ENCODE measurements at places on chromosomes 3 and 15.

- DNase-seq = no peak
These were observed 12.6 kb upstream of the VIPR1 start for GRCh38 chr3:42489937-42490227.

DNA sequence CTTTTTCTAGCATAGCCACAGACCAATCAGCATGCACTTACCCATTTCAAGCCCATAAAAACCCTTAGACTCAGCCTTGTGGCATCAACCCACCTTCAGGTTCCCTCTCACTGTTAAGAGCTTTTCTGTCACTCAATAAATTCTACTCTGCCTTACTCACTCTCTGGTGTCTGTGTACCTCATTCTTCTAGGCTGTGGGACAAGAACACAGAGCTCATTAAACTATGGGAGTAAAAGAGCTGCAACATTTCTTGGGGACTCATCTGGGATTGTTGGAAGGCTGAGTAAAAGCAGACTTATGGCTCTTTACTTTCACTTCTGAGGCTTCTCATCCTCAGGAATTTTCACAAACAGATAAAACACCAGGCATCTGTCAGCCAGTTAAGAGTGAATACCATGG lies 879.3 kb downstream of the ROBO2 start:
- DNase-seq = no peak

DNA sequence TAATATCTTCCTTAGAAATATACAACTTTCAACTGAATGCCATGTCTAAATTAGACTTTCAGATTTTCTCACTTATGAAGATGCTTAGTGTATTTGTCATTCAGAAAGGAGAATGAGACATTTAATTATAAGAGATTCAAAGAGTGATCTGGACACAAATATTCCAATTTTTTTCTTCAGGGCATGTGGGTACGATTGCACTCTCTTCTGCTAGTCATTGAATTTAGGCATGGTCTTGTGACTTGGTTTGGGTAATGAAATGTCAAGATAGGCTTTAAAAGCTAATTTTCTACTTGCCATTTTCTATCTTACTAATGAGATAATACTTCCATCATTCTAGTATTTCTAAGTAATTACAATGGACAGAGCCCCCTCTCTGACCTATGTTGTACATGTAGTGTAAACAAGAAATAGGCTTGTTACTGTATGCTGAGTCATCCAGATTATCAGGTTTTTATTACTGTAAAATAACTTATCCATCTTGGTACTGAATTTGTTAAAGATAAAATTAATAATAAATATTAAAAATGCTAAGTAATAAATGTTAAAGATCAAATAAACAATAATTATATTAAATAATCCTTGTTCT lies 770.8 kb upstream of the BCHE start:
- DNase-seq = no peak

DNA sequence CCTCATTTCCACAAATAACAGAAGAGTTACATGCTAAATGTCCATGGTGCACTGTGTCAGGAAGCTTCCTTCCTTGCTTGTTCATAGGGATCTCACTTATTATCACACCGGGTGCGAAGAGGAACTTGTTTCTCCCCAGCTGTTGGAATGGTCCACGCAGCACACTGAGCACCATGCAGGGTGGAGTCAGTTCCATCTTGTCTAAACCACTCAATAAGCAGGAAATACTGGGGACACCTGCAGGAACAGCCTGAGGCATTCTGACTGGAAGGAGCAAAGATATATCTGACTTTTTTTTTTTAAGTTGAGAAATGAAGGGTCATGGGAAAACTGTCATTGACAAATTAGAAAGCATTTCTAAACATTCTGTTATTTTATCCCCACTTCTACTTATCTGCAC lies 70.0 kb upstream of the WDR72 start:
- DNase-seq = no peak

DNA sequence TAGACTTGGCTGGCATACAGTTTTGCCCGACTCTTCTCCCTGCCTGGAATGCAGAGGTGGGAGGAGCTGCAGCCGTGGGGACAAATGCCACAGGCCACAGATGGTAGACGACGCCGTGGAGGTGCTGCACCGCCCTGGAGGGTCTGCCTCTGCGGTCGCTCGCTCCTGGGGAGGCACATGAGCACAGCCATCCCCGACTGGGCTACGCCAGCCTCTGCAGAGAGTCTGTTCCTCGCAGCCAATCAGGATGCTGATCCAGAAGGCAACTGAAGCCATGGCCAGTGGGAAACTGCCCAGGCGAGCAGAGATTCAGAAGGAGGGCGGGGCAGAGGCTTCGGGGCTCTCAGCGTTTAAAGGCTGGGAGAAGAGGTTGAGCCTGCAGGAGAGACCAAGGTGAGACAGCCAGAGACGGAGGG lies 11.9 kb upstream of the LRRC15 start:
- no peak for DNase-seq

DNA sequence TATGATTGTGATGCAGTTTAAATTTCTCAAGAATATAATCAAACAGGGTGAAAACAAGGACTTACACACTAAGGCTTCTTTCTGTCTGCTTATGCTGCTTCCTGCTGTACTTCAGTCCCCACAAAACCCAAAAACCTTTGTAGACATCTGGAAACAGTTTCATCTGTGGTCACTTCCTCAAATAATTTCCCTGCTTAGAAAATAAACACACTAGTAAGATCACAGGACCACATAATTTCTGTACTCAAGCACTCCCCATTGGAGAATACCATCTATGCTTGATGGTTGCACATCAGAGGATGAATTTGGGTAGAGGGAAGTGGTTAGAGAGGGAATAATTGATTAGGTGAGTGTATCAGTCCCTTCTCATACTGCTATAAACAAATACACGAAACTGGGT lies 266.2 kb downstream of the LSAMP start:
- DNase-seq = no peak

GRCh38 chr15:55044162-55044561 lies 152.6 kb downstream of the RSL24D1 start:
- no peak for DNase-seq
